IPS DF 6.9 (cell line): ENCODE measurements at places on chromosomes 2 and 18.

DNA sequence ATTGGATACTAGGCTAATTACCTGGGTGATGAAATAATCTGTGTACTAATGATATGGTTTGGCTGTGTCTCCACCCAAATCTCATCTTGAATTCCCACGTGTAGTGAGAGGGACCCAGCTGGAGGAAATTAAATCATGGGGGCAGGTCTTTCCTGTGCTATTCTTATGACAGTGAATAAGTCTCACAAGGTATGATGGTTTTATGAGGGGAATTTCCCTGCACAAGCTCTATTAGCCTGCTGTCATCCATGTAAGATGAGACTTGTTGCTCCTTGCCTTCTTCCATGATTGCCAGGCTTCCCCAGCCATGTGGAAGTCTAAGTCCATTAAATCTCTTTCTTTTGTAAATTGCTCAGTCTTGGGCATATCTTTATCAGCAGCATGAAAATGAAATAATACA, 394.1 kb upstream of the SYT4 start:
- no peak for DNase-seq

DNA sequence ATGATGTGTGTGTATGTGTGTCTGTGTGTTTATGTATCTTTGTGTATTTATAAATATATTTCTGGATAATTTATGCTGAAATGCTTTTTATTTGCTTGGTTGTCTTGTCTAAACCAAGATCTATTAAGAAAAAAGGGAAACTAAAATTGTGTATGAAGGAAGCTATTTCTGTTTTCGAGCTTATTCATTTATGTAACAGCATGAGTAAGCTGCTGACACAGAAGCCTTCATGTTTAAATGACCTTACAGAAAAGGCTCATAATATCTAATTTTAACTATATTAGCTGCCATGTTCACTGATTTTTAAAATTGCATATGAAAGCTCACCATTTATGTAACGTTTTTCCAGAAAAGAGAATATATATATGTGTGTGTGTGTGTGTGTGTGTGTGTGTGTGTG, 392.8 kb downstream of the PTH2R start:
- DNase-seq = no peak

DNA sequence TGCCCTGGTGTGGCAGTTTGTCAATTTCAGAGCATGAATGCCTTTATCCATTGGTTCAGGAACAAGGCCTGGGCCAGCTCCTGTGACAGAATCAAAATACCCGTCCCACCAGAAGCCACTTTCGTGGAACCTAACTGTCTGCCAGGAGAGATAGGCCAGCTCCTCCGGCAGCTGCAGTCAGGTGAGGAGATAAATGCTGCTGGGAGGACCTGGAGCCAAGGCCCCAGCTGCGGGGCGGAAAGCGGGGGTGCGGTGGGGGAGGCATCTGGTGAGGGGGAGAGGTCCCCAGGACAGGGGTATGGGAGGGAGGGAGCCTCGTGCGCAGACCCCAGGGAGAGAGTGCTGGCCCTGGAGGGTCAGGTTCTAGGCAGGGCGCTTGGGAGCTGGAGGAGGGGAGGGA, 4.4 kb upstream of the ASB1 start:
- DNase-seq = no peak

- DNase-seq = no peak
Measured at GRCh38 chr18:48573632-48574283, 34.9 kb downstream of the CTIF start.

DNA sequence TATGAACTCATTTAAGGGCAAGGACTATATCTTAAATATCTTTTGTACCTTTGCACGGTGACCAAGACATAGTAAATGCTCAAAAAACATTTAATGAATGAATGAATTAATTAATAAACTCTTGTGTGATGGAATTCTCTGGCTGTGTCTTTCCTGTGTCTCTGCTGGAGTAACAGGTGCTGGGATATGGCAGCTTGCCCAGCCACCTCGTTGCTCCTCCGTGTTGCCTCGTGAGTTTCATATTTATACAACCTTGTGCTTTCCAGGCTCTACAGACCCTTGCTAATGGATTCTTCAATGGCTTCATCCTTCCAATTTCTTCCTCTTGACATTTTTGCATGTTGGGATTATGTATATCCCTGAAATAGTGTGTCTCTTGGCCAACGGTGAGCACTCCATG, 30.4 kb downstream of the CTAGE1 start:
- no peak for DNase-seq

DNA sequence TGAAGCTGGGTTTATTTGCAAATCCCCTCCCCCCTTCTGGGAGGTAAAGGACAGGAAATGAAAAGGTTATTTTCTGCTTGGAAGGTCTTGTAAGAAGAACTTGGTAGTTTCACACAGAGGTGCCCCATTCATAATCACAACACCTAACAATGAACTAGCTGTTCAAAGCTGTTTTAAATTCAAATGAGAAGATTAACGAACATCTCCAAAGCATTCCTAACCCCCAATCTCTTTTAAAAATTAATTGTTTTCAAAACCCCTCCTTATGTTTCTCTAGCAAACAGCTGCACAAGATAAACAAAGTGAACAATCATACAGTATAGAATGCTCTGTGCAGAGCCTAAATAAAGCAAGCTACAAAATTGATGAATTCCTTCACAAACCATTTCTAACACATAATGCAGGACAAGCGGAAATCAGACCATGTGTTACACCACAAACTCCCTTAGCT, 271.4 kb downstream of the SATB2 start:
- no peak for DNase-seq

GRCh38 chr18:11985586-11985985, 4.3 kb downstream of the IMPA2 start:
- no peak for DNase-seq

- DNase-seq = no peak
Measured at GRCh38 chr2:28855193-28855592, 14.9 kb downstream of the TRMT61B start.

- no peak for DNase-seq
Measured at GRCh38 chr2:1360144-1360543, 53.1 kb upstream of the TPO start.

- no peak for DNase-seq
Measured at GRCh38 chr2:99944019-99944418, 198.4 kb downstream of the AFF3 start.

DNA sequence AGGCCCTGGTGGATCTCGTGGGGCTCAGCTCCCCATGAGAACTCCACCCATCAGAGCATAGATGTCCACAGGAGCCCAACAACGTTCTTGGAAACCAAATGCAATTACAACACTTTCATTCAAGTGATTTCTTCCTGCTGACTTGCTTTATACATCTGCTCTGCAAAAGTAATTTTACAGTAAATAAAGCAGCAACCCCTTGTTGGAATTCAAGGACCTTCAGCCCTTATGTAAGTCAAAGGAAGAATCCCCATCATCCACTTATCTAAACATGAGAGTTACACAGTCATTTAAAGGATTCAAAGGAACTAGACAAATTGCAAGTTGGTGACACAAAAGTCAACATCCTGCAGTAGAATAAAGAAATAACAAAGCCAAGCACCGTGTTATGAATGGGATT, 17.1 kb upstream of the ANTXR1 start:
- DNase-seq = no peak

DNA sequence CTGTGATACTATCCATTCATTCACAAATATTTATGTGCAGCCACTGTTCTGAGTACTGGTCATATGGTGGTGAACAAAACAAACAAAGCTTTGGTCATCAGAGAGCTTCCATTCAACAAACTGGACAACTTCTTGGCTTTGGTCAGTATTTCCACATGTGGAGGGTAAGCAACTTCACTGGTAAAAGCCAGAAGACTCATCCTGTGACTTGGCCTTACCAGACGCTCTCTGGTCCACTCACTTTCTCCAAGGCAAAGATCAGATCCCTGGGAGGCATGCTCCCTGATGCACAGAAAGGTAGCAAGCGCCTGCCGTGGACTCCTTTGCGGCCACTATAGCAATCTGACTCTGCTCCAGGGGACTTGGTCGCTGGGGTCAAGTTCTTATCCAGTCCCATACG, 179.5 kb downstream of the EN1 start:
- DNase-seq = no peak

DNA sequence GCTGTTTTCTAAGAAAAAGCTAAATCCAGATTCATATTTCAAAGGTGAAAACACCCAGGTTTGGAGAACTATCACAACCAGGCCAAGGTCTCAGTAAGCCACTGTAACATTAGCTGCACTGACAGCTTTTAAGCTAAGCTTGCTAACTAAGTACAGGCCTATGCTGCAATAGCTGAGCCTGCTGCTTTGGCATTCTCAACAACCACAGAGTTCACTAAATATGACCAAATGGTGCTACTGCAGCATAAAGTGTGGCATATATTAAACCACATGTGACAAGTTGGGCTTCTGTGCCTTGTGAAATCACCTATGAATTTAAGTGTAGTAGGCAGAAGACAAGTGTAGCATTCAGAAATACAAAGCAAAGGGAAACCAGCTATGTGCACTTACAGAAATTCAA, 206.7 kb downstream of the TCF4 start:
- no peak for DNase-seq

DNA sequence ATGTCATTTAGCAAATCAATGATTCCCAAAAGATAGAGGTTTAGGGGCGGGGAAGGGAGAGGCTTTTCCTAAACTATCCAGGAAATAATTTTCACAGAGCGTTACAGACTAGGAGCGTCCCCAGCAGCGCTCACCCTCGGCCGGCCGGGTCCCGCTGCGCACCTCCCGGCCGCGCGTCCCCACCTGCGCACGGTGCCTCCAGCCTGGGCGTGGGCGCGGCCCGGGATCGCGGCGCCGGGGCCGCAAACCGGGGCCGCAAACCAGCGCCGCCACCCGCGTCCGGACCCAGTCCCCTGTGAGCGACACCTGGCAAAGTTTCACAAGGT, 684 bp upstream of the ZCCHC2 start:
- DNase-seq = no peak
